ENCODE measurements at places on chromosomes 2 and 18.

- peak; percentile 71 for DNase-seq
Measured at GRCh38 chr2:201126308-201127151, 10.6 kb downstream of the CFLAR start.

- no peak for DNase-seq
Measured at GRCh38 chr18:9334973-9335696, 562 bp downstream of the TWSG1 start.

DNA sequence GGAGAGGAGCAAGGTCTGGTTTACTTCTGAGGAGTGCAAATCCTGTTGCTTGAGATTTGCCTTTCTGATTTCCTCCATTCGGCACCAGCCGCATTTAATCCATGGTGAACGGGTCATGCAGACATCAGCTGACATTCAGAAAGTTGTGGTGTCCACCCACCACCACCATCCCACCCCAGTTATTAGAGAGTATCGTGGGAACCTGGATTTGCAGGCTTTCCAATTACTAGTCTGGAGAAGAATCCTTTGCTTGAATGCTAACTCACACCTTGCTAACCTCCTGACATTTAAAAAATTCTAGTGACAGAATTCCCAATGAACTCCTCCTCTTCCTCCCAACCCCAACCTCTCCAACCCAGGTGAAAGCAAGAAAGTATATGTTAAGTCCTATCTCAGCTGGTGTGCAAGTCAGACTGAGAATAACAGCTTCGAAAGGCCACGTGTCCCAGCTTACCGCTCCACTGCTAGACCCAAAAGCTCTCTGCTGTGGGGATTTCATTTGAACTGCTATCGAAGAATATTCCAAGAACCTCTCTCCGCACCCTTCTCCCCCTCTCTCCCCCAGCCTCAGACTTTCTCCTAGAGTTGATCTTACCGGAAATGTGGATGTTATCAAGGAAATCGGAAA, 17.7 kb downstream of the BCL11A start:
- no peak for DNase-seq

DNA sequence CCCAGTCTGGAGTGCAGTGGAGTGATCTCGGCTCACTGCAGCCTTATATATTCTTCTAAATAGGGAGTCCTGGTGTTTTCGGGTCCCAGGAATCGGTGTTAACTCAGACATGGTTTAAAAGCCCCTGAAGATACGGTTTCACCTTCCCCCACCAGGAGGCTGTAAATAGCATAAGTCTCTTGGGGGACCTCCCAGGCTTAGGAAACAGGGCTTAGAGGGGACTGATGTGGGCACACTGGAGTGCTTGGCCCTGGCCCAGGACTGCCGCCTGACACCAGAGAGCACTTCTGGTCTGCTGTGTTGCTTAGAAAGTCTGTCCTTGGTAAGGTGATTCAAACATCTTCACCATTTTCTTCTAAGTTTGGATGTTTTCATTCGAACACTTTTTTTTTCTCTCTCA, 39.7 kb upstream of the MAP4K4 start:
- DNase-seq: no peak

GRCh38 chr2:133867166-133867565, 298.9 kb upstream of the NCKAP5 start:
- DNase-seq: no peak

All from erythroblast (primary cell).